Femur (tissue), 1 donor: ENCODE measurements at places on chromosomes 1 and 21.
A peak's percentile ranks its signal among the peaks of the same experiment; 100 is the strongest.

DNA sequence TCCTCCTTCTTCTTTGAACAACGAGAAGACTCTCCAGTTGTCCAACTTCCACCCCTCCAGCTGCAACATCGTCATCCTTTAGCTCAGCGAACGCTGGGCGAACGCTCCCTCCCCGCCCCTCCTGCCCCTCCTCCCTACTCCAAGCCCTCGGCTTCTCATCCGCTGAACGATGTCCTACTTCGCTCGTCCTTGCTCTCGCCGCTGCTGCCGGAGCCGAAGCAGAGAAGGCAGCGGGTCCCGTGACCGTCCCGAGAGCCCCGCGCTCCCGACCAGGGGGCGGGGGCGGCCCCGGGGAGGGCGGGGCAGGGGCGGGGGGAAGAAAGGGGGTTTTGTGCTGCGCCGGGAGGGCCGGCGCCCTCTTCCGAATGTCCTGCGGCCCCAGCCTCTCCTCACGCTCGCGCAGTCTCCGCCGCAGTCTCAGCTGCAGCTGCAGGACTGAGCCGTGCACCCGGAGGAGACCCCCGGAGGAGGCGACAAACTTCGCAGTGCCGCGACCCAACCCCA, at the start of gene BCAN:
Gene BCAN (plus strand): TSS at position 357 of the 504 bp plus-strand sequence. CDS start 3,938 bp downstream, outside the sequence.
- DNase-seq = peak; percentile 64

- DNase-seq = no peak
These were observed 18.4 kb upstream of the EVI5 start for GRCh38 chr1:92803140-92803887.

- no peak for DNase-seq
These were observed 1.8 kb downstream of the SON start for GRCh38 chr21:33544451-33545195.

- DNase-seq = no peak
These were observed 355.2 kb downstream of the SMYD3 start for GRCh38 chr1:246151796-246152434.

DNA sequence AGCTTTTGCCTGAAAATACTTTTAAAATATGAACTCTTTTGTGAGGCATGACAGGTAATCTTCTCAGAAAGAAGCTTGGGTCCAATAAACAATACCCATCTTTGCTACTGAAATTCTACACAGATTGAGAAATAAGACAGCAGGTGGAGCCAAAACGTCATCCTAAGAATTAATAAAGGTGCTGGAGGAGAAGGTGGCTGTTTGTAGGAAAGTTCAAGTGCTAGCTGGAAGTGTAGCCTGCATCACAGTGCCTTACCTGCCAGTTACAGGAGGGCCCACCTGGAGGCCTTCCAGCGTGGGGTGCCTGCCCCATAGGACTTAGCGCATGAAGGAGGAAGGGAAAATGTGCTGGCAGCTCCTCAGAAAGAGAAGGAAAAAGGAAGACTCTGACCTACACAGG, 93.7 kb downstream of the TTC3 start:
- DNase-seq = no peak

DNA sequence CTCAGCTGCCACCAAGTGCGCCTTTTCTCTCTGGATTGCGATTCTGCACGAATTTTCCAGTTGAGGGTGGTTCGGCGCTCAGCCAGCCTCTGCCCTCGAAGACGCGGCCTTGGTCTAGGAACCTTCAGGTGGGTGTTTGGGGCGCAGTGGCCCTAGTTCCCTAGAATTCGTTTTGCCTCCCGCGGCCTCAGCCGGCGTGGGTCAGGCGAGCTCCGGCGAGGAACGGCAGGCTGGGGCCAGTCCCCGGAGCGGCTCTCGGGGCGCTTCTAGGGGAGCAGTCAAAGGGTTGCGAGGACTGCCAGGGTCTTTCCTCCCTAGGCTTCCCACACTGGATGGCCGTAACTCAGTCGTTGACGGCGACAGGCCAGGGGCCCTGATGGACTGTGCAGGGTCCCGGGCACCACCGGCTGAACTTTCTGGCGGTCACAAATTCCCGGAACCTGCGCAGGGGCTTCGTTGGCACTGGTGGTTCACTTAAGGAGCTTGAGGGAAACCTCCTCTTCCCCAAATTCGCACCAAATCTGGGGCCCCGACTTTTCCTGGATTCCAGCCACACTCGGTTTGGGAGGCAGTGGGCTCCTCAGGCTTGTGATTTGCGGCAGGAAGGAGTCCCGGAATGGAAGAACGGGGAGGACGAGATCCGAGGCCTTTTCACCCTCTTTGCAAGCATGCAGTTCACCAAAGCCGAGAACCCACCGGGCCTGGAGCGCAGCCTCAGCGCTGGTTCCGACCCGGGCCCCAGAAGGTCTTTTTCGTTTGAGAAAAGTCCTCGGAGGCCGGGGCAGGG, 1.2 kb downstream of the DMBX1 start:
- DNase-seq = no peak

- DNase-seq = no peak
These were observed 40.6 kb downstream of the TYW3 start for GRCh38 chr1:74773582-74773981.

DNA sequence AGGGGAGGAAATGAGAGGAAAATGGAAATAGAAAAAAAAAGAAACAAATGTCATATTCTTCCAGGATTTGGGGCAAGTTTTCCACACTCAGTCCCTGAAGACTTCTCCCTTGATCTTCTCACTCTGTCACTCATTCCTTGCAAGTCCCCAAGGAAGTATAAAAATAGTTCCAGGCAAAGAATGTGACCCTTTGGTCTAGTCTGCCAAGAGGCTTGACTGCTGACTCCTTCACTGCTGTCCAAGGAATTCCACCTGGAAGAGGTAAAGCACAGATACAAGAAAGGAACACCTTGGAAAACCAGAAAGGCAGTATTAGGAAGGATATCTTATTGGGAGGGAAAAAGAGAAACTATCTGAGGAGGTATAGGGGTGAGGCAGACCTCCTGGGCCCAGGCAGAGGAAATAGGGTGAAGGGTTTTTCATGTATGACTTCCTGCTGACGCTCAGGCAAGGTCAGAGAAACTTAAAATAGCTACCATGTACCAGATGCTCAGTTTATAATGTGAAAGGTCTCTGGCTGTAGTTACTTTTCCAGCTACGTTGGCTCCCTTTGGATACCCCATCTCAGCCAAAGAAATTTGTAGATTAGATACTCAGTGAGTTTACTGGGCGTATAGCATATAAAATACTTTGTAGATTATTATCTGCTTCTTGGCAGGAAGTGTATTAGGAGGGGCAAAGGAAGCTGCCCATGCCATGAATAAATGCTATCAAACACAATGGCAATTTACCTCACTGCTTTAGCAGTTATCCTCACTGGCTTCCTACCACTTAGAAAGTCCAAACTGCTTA, 2.0 kb upstream of the GJA5 start:
- no peak for DNase-seq

DNA sequence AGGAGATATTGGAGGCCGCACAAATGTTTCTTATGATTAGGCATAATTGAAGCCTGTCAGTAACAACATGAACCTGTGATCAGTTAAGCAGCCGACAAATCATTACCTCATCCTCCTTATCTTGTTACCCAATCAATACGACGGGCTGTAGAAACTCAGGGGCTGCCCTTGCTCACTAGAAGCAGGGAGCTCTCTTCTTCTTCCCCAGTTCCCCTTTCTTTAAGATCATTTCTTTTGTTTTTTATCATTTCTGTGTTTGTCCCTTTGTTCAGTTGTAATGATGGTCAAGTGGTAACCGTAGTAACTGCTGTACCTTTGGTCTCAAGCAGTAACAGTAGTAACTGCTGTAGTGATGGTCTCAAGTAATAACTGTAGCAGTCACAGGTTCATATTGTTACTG, 13.8 kb upstream of the FCGR2A start:
- no peak for DNase-seq

DNA sequence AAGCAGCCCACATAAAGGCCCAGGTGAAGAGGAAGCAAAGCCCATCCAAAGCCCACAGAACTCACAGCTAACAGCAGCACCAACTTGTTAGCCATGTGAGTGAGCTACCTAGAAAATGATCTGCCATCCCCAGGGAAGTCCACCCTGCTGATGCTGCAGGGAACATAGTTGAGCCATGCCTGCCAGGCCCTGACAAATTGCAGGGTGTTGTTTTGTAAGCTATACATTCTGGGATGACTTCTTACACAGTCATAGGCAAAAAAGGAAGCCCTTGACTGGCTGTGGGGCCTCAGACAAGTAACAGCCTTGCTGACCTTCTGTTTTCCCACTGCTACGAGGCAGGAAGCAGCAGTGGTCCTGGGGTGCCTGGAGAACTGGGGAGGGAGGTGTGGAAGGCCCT, 262.7 kb downstream of the MATN1 start:
- no peak for DNase-seq

DNA sequence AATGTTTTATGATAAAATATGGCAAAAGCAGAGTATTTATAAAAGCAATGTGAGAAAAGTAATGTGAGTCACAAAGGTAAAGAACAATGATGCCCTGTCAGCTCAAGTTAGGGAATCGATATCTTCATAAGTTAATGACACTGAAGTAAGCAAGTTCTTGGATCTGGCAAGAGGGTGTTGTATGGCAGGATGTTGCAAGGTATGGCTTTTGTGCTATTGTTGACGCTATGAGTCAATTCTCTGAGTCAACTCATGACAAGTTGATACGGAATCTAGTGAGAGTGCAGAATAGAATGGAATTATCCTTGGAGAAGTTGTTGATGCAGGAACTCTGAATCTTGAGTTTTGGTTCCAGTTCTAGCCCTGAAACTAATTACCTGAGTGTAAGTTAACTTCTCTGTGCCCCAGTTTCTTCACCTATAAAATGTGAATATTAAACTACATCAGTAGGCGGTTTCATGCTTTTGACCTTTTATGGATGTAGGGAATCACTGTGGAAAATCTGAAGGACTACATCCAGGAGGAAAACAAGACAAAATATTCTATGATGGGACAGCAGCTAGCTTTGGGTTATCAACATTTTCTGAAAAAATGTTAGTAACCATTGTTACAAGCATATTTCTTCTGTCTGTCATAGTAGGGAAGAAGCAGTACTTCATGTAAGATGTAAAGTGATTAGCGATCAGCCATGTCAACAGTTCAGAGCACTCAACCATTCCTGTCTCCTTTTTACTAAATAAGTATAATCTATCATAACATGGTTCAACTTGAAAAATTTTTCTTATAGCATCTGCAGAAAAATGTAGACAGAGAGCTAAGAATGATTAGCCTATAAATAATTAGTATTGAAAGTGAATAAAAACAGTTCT, 96.9 kb downstream of the ATP6V1G3 start:
- no peak for DNase-seq

- DNase-seq = no peak
These were observed 37.7 kb downstream of the COQ8A start for GRCh38 chr1:226977643-226978431.

- DNase-seq = no peak
These were observed 36.7 kb upstream of the RAP1A start for GRCh38 chr1:111582644-111583618.

GRCh38 chr1:20454004-20454403, 32.0 kb downstream of the CAMK2N1 start:
- no peak for DNase-seq

DNA sequence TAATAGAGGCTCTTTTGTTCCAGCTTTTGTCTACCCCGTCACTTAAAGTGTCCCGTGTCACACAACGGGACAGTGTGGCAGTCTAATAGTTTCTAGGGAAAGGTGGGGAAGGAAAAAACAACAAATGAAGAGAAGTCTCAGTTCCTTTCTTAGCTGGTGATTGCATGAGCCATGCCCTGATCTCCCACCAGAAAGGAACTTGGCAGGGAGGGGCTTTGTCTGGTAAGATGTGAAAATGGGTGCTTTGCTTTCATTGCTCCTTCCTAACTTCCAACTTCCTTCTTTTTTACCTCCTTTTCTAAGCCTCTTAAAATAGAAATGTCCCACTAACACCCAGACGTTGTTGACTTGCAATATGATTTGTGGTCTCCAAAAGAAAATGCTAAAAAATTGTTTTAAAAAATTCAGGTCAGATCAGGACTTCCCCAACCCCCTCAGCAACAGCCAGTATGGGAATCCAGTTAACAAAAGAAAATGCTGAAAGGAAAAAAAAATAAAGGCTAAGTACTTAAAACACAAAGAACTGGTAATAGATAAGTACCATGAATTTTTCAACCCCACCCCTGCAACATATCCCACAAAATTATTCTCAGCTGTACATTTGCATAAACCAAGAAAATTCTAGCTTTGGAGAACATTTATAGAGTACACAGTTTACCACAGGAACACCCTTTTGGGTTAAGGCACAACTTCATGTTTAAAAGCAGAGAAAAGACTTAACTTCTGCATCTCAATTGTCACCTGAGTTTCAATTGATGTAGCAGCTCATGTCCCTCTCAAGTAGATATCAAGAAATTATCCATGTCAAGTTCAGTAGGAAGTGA, 106.2 kb downstream of the NIBAN1 start:
- no peak for DNase-seq

- DNase-seq = no peak
These were observed 60.6 kb upstream of the STUM start for GRCh38 chr1:226487921-226488320.

GRCh38 chr1:183493540-183494245, 21.4 kb downstream of the SMG7 start:
- no peak for DNase-seq

DNA sequence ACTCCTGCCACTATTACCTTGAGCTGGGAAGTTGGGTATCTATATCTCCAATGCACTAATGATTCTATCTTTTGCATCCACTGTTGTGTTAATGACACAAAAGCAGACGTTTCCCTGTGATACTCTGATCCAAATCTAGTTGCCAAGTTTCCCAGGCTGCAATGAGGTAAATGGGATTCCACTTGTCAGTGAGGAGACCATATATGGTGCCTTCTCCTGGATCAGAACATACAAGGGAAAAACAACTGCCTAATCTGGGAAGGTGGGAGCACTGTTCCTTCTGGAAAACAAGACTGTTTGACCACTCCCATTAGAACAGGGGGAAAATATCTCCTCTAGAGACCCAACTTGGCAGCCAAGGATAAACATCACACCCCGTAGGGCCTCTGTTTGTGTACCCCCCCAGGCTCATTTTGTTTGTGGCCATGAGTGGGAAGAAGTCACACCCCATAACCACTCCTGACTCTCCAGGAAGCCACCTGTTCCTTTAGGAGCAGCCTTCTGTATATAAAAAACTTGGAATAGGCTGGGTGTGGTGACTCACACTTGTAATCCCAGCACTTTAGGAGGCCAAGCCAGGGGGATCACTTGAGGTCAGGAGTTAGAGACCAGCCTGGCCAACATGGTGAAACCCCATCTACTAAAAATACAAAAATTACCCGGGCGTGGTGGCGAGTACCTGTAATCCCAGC, 28.5 kb upstream of the SLC6A9 start:
- no peak for DNase-seq

GRCh38 chr1:111006556-111006955, 42.8 kb upstream of the LRIF1 start:
- no peak for DNase-seq

DNA sequence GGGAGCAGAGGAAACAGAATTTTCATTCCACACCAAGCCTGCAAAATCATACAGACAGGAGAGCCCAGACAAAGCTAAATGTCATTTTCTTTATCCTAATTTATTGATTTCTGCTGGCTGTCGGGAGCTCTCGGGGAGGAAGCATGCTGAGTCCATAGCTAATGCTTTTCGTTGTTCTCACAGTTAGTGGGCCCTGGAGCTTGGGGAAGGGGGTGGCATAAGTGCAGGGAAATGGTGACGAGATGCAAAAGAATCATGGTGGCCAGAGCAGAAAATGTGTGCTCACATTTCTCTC, 202.4 kb downstream of the TOMM20 start:
- DNase-seq = no peak
